ENCODE measurements at places on chromosomes 12 and 14.

DNA sequence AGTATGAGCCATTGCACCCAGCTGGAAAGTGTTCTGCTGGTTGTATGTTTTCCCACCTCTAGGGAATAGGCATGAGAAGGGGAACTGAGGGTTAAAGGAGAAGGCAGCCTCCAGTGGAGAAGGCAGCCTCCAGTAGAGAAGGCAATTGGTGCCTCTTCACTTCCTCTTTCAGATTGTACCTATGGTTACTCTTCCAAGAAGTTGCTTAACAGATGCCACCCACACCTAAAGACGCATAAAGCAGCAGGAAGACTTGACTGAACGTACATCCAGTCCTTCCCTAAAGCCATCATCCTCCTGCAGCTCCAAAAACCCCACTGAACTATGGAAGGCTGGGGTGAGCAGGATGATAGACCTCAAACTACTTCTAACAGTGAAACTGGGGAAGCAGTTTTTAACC, 13.1 kb downstream of the DPF3 start:
- no peak for DNase-seq

GRCh38 chr12:130146176-130146931, 15.9 kb upstream of the FZD10 start:
- DNase-seq: no peak

DNA sequence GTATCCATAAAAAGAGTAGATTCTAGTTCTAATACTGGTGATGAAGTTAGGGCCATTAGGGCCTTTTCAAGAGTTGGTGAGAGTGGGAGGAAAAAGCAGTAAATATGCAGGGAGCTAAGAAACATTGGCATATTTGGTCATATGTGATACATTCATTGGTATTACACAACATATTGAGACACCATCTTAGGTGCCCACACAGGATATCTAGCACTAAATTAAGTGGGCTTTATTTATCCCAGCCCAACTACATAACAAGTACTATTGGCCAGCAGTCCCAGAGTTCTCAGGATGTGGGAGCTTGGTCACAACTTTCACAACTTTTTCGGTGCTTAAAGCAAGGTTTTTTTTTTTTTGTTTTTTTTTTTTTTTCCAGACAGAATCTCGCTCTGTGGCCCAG, 2.0 kb upstream of the ING4 start:
- DNase-seq: no peak

- DNase-seq: no peak
Measured at GRCh38 chr12:1622406-1622805, 6.6 kb upstream of the WNT5B start.

DNA sequence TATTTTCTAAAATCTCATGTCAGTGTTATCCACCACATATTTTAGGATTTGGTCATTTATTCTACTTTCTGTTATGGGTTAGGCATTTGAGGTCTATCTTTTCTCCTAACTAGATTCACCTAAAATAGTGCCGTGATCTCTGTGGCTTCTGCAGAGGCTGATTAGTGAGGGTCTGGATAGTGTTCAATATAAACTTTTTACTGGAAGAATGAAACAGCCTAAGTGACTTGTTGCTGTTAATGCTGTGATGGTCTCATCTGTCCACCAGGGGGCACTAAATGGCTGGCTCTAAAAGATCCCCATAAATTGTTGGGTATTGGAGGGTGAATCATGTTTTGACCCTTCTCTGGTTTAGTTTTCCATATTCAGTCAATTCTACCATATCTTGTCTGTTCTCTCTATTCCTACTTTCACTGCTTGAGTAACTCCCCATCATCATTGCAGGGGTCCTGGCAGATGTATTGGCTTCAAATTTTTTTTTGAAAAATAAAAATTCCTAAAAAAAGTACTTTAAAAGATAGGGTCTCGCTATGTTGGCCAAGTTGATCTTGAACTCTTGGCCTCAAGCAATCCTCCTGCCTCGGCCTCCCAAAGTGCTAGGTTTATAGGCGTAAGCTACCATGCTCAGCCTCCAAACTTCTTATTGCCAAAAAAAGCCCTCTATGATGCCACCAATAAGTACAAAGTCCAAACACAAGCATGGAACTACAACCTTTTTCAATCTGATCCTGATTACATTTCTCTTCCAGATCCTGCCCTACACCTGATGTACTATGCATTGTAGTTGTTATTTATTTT, 6.9 kb downstream of the PABPN1 start:
- peak; percentile 66 for DNase-seq

- no peak for DNase-seq
Measured at GRCh38 chr14:97380539-97380941, 583.4 kb downstream of the VRK1 start.

DNA sequence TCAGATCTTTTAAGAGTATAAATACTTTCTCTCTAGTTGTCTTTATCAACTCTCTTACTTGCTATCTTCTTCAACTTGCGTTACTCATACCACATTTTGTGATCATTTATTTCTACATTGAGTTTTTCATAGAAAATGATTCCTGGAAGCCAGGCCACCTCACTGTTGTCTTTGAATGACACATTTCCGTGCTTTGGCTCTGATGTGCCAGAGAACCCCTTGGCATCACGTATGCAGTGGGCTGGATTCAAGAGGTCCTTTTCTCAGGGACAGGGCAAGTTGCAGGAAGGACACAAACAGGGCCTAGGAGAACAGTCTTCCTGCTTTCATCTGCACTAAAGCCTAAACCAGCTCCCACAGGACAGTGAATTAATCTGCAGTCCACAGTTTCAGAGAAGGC, 70.3 kb upstream of the PYGL start:
- DNase-seq: no peak

DNA sequence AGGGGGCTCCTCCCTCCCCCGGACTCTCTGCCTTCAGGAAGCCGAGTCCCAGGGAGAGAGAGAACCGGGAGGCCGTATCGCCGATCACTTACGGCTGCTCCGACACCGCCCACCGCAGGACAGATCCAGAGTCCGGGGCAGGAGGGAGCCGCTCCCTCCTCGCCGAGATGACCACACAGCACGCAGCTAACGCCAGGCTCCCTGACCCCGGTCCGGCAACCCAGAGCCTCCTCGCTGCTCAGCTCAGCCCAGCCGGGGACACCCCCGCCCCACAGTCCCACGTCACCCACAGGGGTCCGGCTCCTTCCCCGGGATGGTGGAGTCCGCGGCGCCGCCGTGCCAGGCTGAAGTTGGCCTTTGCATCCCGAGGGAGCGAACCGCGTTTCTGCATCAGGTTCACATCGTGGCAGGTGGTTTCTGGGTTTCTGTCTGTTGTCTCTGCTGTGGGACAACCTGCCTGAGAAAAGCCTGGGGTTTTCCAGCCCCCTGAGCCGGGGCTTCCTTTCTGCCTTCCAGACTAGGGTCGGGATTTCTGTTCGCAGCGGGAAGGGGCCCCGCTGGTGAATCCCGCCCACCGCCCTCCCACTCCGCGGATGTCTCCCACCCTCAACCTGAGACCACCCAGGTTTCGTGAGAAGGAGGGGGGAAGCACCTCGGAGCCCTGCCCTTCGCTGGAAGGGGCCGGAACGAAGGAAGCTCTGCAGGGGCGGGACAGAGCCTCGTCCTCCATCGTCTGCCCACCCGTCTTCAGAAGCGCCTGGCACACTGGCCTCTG, 61.2 kb downstream of the NOC4L start:
- DNase-seq: no peak

- no peak for DNase-seq
Measured at GRCh38 chr14:43475757-43476156, 1031.3 kb downstream of the FSCB start.

DNA sequence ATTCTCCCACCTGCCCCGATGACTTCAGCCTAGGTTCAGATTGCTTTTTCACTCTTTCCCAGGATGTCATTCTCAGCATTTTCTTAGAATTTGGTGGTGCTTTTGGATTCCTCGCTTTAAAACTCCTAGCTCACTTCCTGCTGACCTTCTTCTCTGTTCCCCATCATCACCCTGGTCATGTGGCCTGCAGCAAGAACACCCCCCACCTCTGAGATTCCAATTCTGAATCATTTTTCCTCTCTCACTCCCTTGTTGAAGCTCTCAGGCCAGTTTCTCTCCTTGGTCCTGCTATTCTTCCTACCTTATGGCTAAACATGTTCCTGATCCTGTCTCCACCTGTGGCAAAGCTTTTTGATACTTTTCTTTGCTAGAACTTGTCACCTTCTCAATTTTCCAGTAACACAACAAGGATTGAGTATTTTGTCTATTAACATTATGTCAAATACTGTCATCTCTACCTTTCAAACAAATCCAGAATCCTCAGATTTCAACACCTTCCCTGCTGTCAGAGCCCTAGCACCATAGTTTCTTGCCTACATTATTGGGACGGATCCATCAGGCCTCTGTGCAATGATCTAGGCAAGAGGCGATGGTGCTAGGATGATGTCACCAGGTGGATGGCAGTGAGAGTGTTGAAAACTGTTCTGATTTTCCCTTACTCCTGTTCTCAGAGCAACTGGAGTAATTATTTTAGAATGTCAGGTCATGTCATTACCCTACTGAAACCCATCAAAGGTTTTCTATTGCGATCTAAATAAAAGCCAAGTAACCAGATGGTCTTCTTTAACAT, 233.7 kb downstream of the MON2 start:
- no peak for DNase-seq

DNA sequence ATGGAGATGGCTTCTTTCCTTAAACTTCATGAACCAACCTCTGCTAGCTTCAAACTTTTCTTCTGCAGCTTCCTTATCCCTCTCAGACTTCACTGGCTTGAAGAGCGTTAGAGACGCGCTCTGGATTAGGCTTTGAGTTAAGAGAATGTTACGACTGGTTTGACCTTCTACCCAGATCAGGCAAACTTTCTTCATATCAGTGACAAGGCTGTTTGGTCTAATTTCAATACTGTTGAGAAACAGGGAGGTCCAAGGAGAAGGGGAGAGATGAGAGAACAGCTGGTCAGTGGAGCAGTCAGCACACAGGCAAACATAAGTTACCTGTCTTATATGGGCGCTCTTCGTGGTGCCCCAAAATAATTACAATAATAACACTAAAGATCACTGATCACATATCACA, 14.9 kb downstream of the SCAF11 start:
- no peak for DNase-seq

DNA sequence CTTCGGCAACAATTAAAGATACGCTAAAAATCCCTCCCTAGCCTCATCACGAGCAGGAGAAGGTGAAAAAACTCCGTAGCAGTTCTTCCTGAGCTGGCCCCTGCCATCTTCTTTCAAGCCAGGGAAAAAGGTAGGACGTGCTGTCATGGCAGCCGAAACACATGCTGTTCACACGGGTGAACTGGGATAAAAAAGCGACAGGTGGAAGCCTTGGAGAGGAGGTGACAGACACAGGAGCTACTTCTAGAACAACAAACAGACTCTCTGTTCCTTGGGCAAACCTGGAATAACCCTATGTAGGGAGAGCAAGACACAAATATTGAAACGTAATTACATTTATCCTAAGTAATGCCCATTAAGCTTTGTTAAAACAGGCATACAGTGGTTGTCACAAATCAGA, 81.3 kb downstream of the KCNK10 start:
- no peak for DNase-seq

GRCh38 chr12:44874981-44875416, 1.1 kb downstream of the NELL2 start:
- no peak for DNase-seq

GRCh38 chr12:112617153-112617505, 174.4 kb upstream of the RPH3A start:
- no peak for DNase-seq

DNA sequence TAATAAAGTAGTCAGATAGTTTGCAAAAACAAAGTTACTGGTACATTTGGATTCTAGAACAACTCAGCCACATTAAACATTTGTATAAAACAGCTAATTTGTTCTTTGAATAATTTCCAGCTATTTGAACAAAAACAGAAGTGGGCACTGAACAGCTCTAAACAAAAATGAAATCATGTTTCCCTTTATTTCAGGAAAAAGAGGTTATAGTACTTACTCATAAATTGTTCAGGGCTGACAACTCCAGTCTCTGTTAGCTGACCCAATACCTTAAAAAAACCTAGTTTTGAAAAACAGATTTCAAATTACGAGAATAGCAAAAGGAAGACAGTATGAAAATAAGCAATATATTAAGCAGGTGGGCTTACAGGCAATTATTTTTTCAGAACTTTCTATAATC, 8.2 kb downstream of the GNPNAT1 start:
- no peak for DNase-seq

DNA sequence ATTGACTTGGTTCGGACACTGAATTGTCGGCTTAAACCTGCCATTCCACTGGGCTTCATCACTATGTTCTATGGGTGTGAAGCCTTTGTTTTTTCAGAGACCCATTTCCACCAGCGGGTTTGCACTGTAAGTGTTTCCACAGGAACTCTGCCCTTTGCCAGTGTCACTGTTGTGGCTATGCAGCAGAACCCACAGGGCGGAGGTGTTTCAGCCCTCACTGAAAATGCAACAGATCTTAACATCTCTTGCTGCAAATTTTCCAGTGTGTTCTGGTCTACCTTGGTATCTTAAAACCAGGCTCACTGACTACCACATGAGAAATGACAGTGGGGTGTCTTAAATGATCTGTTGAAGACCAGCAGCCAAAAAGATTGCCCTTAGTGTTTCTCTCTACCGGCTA, 21.1 kb downstream of the PRKCH start:
- peak; percentile 63 for DNase-seq

DNA sequence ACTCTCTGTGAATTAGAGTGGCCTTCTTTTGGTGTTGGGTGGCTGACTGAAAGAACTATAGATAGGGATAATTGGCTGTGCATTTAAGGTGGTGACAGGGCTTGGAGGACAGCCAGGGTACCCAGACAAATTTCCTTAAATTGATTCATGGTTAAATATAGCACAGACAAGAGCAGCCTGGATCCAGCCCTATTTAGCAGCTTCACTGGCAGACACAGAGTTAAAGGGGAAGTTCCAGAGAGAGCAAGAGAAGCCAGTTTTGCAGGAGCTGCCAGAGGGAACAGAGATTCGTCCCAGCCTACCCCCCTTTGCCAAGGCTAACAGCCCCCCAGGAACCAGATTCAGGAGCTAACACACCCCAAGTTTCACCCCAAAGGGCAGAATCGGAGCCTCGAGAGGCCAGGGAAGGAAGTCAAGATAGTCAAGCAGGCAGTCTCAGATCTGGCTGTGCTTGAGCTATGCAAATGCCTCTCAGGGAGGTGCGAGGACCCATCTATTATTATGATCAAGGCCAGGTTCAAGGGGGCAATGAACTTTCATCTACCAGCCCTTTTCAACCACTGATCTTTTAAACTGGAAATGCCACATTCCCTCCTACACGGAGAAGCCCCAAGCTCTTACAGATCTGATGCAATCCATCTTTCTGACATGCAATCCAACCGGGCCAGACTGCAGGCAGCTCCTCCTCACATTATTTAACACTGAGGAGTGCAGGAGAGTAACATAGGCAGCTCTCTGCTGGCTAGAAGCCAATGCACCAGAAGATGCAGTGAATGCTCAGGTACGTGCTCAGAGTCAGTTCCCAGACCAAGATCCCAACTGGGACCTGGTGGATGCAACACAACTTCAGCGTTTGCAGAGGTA, 58.2 kb downstream of the DHRS2 start:
- DNase-seq: no peak

DNA sequence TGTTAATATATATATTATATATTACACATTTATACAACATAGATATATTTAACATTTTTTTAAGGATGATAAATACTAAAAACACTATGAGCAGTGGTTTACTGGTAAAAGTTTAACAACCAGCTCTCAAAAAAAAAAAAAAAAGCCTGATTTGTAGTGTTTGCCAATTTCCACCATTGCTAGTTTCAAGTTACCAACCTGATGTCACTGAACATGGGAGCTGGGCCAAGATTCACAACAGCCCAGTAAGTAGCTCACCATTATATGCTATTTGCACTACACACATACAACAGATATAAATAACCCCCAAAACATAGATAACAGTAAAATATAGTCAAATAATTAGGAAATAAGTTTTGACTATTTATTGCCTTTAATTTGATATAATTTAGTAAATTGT, 28.9 kb upstream of the TMX1 start:
- DNase-seq: no peak

- no peak for DNase-seq
Measured at GRCh38 chr14:34796902-34797301, 78.3 kb downstream of the BAZ1A start.

Measured in stimulated activated naive CD4-positive, alpha-beta T cell (primary cell).